ENCODE measurements at places on chromosomes 1 and 21.

GRCh38 chr1:101967871-101968270, 28.9 kb downstream of the OLFM3 start:
- DNase-seq, result no peak

DNA sequence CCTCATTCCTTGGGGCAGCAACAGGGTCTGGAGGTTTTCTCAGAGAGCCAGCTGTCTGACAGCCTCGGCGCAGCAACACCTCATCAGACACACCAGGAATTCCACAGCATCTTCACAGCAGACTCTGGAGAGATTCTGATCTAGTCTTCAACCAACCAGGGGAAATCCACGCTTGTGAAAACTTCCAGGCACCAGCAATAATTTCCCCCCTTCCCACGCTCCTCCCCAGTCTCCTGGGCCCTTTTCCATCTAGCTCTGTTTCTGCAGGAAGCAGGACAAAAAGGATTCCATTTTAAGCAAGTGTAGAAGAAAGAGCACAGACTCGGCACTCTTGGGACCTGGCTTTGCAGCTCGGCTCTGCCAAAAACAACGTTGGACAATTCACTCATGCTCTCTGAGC, 44.3 kb upstream of the CAPZB start:
- DNase-seq, result no peak

DNA sequence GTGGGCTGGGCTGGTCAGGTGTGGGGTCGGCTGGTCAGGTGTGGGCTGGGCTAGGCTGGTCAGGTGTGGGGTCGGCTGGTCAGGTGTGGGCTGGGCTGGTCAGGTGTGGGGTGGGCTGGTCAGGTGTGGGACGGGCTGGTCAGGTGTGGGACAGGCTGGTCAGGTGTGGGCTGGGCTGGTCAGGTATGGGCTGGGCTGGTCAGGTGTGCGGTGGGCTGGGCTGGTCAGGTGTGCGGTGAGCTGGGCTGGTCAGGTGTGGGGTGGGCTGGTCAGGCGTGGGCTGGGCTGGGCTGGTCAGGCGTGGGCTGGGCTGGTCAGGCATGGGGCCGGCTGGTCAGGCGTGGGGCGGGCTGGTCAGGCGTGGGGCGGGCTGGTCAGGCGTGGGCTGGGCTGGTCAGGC, 6.3 kb upstream of the FNDC10 start:
- DNase-seq, result no peak

- DNase-seq, result no peak
These were observed 228.4 kb upstream of the NRIP1 start for GRCh38 chr21:15293240-15293639.

DNA sequence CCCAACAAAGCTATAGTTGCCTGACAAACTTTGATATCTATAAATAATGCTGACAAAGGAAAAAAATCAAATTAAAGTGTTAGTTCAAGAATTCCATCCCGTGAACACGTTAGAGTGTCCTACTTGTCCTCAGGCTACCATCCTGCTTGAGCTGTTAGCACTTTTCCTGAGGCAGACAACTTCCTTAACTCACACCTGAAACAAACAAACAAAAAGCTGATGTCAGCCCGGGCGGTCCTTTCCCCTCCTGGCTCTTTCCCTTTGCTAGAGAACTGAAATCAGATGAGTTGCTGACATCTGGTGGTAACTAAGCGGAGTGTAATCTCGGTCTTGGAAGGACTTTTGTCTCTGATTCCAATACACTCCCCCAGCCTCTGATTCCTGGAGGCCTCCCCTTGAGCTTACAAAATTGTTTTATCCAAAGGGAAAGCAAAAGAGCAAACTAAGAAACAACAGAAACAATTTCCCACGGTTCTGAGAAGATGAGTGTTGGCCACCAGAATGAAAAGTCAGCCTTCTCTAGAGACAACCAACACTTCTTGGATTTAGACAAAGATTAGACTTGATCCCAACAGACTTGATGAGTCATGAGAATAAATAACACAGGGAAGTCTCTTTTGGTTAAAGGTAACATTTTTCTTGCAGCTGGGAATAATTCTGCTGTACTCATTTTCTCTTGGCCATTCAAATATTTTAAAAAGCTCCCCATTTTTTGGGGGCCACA, 135.4 kb downstream of the PROX1 start:
- DNase-seq, result no peak

GRCh38 chr1:114620419-114620818, 39.0 kb upstream of the BCAS2 start:
- DNase-seq, result no peak

DNA sequence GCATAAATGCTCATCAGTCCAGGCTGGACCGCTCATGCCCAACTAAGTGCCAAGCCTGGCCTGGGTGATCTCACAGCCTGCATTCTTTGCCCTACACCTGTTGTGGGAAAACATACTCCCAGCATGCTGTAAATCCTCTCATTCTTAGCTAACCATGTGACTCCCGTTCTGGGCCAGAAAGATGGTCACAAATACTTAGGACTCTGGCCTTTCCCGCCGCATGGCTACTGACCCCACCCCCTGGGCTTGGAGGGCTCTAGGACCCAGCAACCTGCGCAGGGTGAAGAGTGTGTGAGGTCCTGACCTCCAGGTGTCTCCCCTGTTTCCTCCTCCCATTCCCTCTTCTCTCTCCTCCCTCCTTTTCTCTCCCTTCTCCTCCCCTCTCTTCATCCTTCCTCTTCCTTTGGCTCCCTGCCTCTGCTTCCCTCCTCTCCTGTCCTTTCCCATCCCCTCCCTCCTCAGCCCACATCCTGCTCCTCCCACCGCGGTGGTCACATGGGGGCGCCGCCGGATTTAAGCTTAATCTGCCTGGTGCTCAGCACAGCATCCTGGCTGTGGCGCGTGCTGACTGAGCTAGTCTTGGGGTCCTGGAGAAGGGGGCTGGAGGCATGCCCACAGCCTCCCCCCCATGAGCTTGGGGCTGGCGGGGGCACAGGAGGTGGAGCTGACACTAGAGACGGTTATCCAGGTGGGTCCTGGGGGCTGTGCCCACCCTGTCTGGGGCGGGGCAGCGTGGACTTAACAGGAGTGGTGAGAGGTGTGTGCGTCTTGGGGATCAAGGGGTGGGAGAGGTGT, at the start of gene CROCC:
Gene CROCC, plus strand, starts transcription at position 541 of the 795 bp plus-strand sequence. Its CDS starts 88 bp downstream, at position 629.
- peak; percentile 30 for DNase-seq

DNA sequence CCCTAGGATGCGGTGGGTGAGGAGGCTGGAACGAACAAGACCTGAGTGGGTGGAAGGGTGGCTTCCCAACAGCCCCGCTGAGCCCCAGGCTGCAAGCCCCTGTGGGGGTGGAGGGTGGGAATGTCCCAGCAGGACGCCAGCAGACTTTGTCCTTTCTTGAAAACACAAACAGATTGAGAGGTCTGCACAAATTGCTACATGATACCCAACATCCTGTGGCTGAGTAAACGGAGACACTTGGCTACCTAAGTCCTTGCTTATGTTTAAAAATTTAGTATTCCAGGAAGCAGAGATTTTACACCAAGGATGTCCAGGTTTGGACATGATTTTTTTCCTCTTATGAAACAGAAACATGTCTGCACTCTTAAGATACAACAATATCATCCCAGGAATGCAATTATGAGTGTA, 11.8 kb upstream of the F3 start:
- DNase-seq, result no peak

DNA sequence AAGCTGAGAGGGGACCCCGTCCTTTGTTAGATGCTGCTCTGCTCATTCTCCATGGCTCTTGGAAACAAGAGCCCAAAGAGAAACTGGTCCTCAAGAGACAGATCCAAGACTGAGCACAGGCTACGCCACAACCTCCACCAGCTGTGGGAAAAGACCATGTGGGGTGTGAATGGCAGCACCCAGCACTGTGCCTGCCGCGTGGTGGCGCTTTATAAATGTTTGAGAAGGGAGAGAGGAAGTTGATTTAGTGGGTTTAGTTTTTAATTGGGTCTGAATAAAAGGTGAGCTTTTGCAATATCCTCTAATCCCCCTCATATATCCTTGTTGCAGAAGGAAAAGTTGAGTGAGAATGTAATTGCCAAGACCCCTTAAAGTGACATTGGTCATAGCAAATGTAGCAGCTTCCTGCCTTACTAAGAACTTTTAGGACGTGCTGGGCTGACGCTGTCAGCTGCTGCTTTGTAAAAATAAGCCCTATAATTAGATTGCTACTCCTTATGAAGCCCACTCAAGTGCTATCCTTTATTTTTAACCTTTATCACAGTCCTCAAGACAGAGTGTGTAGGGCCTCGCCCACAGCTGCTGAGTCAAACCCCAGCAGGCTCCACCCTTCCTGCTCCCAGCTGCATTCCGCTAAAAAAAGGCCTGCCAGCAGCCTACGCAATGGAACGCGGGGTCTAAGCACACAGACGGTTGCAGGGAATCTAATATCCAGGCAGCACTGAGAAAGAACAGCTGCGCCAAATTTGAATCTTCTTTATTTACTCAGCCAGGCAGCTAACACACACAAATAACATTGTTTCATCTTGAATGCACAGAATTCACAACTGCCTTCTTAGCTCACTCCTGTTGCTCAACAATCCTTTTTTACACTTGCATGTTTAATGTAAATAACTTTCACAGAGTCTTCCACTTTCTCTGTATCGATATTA, 47.4 kb upstream of the PRDX6 start:
- DNase-seq, result peak; percentile 21

DNA sequence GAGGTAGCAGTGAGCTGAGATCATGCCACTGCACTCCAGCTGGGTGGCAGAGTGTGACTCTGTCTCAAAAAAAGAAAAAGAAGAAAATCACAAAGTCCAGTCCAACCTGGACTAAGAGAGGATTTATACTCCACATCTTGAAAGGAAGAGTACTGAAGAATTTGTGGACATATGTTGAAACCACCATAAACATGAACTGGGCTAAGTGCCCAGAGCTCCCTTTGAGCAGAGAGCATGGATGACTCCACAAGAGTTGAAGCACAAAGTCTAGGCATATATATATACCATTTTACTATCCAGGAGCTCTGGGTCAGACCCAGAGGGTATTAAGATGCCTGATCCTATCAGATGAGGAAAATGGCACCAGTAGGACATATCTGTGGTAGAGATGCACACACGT, 86.6 kb downstream of the OMA1 start:
- DNase-seq, result no peak

DNA sequence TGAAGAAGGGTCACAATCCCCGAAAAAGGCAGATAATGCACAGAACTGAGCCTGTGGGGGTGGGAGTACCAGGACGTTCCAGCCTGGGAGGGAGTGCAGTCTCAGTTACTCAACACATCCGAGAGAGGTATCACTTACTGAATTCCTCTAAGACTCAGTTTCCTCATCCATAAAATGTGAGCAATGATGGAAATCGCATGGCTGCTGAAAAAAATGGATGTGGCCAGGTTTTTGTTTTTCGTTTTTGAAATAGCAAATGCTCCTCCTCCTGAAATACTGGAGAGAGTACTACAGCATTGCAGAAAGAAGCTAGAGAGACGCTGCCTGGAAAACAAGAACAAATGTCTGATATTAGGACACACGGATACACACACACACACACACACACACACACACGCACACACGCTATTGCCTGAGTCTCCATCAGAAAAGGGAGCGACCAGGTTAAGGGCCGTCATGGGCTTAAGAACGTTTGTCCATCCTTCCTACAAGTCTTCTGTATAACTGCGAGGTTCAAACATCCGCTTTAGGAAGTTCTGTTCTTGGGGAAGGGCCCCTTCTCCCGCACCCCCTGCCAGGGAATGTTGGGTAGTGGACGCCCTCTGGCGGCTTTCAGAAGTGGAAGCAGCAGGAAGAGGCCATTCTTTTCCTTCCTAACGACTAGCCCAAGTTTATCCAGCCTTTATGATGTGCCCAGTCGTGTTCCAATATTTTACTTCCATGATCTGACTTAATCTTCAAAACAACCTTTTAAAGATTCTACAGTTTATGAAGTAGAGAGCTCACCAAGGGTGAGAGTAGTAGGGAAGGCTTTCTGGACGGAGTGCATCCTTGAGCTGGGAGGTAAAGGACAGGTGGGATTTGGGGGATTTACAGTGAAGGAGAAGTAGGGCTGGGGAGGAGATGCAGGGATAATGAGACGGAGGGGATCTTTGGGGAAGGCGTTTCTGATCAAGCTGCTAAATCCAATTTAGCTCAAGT, 699 bp upstream of the NES start:
- no peak for DNase-seq

DNA sequence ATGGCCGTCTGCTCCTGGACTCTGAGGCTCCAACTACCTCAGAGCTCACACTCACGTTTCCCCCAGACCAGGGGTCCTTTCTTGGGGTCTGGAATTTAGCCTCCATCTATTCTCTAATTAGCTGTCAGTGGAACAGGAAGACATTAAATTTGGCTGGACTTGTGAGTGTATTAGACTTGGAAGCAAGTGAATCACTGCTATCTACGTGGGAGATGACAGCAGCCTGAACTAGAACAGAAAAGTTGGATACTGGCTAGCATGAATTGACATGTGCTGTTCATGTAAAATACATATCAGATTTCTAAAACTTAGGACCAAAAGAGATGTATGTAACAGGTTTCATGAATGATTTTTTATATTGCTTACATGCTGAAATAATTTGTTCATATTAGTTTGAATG, 28.0 kb downstream of the TAF5L start:
- DNase-seq, result no peak

DNA sequence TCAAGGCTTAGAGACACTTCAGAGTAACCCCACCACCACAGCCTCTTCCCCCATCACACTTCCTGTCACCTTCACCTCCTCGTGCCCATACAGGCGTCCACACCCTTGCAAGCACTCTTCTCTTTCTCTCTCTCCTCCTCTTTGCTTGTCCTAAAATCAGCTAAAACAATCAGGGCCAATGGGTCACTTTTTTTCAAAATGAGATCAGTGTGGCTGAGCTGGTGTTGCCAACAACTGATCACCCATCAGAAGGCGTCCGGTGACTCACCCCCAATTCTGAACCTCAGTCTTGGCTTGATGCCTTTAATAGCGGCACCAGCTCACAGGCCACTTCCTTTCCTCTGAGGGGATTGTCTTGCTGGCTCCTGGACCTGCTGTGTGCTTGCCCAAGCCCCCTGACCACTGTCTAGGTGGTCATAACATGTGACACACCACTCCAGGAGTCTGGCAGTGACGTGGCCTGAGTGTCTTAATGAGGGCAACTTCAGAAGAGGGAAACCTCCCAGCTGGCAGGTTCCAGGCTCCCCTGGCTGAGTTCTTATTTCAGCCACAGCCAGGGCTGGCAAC, 1.6 kb downstream of the DRAXIN start:
- peak; percentile 44 for DNase-seq

GRCh38 chr1:119966020-119966419, 69.7 kb upstream of the ADAM30 start:
- no peak for DNase-seq

- DNase-seq, result no peak
These were observed 49.8 kb upstream of the IFNLR1 start for GRCh38 chr1:24236789-24237371.

All from stimulated activated CD8-positive, alpha-beta memory T cell treated with anti-CD3 and anti-CD28 coated beads, Interleukin-7, amount 100 ng/mL, for 4 hours (primary cell).